ENCODE measurements at places on chromosomes 7 and 10.

GRCh38 chr10:68290736-68291135 lies 41.1 kb upstream of the HNRNPH3 start:
- H3K27me3 ChIP-seq = no peaks in the 10 kb centered on the region
- DNase-seq = no peak
- H3K4me3 ChIP-seq = no peak overlapping the region

DNA sequence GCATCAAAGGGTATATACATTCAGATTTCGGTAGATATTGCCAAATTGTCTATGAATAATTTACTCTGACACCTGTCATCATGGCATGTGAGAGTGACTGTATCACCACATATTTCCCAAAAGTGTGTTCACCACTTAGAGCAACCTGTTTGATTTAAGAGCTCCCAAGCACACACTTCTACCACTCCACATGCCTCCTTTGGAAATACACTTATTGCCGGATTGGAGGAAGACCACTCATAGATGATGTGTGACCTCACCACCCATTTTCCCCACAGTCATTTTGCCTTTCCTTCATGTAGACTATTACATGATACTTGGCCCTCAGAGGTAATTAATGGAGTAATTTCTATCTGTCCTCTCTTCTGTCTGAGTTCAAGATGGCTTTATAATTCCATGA lies 75.5 kb downstream of the SLC16A9 start:
- no peaks in the 10 kb centered on the region for H3K36me3 ChIP-seq
- no peak for DNase-seq
- no peak overlapping the region for H3K4me3 ChIP-seq
- no peaks in the 10 kb centered on the region for H3K4me1 ChIP-seq
- no peaks in the 10 kb centered on the region for H3K27me3 ChIP-seq

- no peak overlapping the region for H3K4me3 ChIP-seq
- H3K36me3 ChIP-seq = no peaks in the 10 kb centered on the region
- H3K4me1 ChIP-seq = no peaks in the 10 kb centered on the region
- H3K27me3 ChIP-seq = no peaks in the 10 kb centered on the region
- no peak for DNase-seq
- no peak overlapping the region for H3K27ac ChIP-seq
Measured at GRCh38 chr10:108877095-108877561, 1046.2 kb downstream of the XPNPEP1 start.

DNA sequence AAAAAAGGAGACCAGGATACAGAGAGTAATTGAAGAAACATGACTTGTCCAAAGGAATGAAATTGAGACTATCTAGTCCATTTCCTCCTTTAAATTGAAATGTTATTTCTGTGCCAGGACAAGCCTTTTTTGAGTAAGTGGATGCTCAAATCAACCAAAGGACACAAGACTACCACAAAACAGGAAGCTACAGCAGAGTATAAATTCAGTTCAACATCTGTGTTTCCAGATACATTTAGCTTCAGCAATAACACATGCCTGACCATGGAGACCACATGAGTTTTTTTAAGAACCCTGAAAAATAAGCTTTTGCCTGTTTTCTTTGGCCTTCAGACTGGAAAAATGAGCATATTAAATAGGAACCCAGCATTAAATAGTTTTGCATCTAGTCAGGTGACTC lies 707.5 kb downstream of the ZWINT start:
- no peaks in the 10 kb centered on the region for H3K27me3 ChIP-seq
- no peak for DNase-seq
- no peak overlapping the region for H3K27ac ChIP-seq
- no peaks in the 10 kb centered on the region for H3K4me1 ChIP-seq

DNA sequence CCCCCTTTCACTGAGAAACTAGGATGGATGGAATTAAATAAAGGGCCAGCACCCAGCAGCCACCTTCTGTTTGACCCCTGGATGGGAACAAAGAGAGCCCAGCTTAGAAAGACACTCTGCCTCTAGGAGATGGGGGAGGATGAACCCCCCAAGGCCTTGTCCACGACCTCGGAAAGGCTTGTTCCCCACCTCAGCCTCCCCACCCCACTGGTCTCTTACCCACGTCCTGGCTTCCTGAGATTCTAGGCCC lies 9.7 kb downstream of the ITPRIP start:
- H3K36me3 ChIP-seq = no peaks in the 10 kb centered on the region
- H3K4me1 ChIP-seq = peaks cover 100% of the 10 kb centered on the region
- no peak for DNase-seq
- peak overlapping the region; percentile 37 for H3K4me3 ChIP-seq
- H3K27me3 ChIP-seq = no peaks in the 10 kb centered on the region
- peak overlapping the region; percentile 95 for H3K27ac ChIP-seq

DNA sequence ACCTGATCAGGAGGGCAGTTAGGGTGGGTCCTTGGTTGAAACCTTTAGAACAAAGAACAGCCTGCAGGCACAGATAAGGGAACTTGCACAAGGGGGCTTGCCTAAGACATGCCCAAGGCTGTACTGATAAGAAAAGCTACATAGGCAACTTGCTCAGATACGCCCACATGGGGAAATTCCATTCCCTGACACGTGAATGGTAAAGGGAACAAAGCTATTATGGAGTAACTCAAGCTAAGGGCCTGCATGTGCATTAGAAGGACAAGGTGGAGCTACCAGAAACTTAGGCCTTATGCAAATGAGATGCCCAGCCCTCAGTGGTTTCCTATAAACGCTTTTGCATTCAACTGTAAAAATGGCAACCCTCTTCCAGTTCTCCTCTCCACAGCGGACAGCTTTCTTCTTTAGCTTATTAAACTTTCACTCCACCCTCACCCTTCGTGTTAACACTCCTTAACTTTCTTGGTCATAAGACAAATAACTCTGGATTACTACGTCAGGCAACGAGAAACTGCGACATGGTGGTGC lies 1192.1 kb upstream of the CELF2 start:
- no peaks in the 10 kb centered on the region for H3K27me3 ChIP-seq
- no peaks in the 10 kb centered on the region for H3K4me1 ChIP-seq
- H3K27ac ChIP-seq = no peak overlapping the region
- DNase-seq = no peak

DNA sequence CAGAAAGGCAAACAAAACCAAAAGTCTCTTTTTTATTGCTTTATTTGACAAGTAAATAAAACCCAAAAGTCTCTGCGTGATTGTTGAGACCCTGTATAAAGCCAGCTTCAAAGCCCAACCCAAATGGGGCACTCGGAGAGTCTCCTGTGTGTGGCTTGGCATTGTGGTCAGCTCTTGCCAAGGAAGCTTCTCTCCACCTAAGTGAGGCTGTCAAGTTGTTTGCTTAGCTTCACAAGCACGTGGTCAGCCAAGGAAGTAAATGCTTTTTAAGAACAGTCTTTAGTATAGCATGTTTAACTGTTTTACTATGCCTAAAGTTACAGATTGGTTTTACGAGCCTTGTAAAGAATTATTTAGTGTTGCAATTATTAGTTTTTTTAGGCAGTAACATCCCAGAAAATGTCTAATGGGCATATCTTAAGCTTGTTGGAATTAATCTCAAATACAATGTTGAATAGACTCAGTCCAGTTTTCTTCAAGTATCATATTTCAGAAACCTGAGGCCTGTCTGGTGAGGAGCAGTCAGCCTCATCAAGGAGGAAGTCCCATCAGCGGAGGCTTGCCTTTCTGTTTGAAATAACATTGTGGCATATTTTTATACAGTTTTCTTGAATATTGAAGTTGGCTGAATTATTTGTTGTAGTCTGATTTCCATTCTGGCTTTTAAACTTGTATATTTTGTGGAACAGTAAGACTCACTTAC lies 144.3 kb downstream of the ANKRD30A start:
- H3K4me3 ChIP-seq = no peak overlapping the region
- H3K4me1 ChIP-seq = no peaks in the 10 kb centered on the region
- H3K36me3 ChIP-seq = no peaks in the 10 kb centered on the region
- DNase-seq = no peak

DNA sequence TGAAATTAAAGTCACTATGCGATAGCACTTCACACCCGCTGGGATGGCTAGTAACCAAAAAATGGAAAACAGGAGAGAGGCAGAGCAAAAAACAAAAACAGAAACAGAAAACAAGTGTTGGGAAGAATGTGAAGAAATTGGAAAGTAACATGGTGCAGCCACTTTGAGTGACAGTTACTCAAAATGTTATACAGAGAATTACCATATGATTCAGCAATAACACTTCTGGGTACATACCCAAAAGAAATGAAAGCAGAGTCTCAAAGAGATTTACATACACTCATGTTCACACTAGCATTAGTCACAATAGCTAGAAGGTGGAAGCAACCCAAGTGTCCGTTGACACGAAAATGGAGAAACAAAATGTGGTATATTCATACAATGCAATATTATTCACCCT lies 88.6 kb upstream of the KCNIP2 start:
- no peaks in the 10 kb centered on the region for H3K4me1 ChIP-seq
- DNase-seq = no peak
- H3K27ac ChIP-seq = no peak overlapping the region
- H3K27me3 ChIP-seq = no peaks in the 10 kb centered on the region
- no peak overlapping the region for H3K4me3 ChIP-seq

Data from suprapubic skin (tissue), 4 donors.